ENCODE measurements at places on chromosomes 7 and 10.

- no peak for DNase-seq
These were observed 4.0 kb downstream of the GPR15LG start for GRCh38 chr10:84177541-84178141.

DNA sequence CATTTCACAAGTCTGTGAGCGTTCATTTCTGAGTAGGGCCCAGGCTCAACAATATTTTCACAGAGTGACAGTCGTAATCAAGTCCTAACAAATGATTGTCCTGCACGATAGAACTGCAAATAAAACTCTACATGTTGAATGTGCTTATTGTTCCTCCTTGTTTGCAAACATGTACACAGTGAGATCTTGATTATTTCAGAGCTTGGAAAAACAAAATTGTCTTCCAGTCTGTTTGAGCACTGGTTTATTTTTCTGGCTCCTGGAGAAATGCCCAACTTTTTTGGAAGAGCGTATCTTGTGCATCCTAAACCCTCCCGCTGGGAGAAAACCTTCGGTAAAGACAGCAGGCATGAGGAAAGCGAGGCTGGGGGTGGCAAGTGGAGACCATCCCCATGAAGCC, 91.1 kb downstream of the TEX36 start:
- no peak for DNase-seq

- DNase-seq: no peak
These were observed 22.4 kb upstream of the HABP2 start for GRCh38 chr10:113530476-113530875.

DNA sequence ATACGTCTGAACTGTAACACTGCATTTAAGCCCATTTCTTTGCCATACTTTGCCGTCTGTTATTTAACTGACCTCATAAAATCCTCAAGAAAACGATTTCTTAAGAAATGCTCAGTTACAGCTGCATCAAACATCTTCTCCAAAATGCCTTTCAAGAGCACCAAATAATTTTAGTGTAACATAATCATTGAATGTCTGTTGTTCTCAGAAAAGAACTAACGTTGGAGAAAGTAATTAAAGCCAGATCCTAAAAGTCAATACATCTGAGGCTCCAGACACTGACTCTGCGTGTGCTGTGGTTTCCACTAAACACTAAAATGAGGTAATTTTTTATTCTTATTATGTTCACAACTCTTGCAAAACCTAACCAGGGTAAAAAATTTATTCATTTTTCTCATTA, 63.7 kb upstream of the LRRC17 start:
- DNase-seq: no peak

- no peak for DNase-seq
These were observed 235.7 kb downstream of the AGMO start for GRCh38 chr7:15326044-15326644.

GRCh38 chr10:2121929-2122328, 384.6 kb upstream of the ADARB2 start:
- no peak for DNase-seq

GRCh38 chr7:111137296-111138192, 46.6 kb downstream of the LRRN3 start:
- DNase-seq: no peak
